ENCODE measurements at places on chromosomes 1 and 21.

- H3K4me3 ChIP-seq = no peak overlapping the region
- DNase-seq = no peak
- no peak overlapping the region for H3K27ac ChIP-seq
- H3K36me3 ChIP-seq = no peaks in the 10 kb centered on the region
- H3K4me1 ChIP-seq = peaks cover 9% of the 10 kb centered on the region
Measured at GRCh38 chr1:64757213-64757612, 12.3 kb downstream of the RAVER2 start.

GRCh38 chr21:44701023-44701400, 4.0 kb downstream of the KRTAP10-12 start:
- H3K4me1 ChIP-seq = no peaks in the 10 kb centered on the region
- no peaks in the 10 kb centered on the region for H3K36me3 ChIP-seq
- no peak overlapping the region for H3K27ac ChIP-seq
- H3K4me3 ChIP-seq = no peak overlapping the region
- H3K27me3 ChIP-seq = no peaks in the 10 kb centered on the region

DNA sequence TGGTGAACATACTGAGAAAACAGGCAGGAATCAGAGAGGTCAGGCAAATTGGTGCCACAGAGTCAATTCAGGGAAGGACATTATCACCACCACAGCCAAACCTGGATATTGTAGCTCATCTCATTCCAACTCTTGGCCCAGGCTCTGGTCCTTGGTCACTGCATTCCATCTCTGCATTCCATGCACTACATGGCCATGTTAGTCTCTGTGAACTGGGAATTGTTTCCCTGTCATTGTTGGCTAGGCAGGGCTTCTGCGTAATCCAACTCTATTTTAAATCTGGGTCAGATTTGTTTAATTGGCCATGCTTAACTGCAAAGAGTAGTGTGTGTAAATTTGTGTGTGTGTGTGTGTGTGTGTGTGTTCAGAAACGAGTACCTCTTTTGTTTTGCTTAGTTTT, 837.6 kb upstream of the ADAMTS5 start:
- no peaks in the 10 kb centered on the region for H3K27me3 ChIP-seq
- no peak overlapping the region for H3K27ac ChIP-seq

GRCh38 chr1:201213106-201213770, 22.6 kb downstream of the IGFN1 start:
- no peaks in the 10 kb centered on the region for H3K27me3 ChIP-seq
- H3K4me3 ChIP-seq = no peak overlapping the region
- no peaks in the 10 kb centered on the region for H3K36me3 ChIP-seq
- no peak overlapping the region for H3K27ac ChIP-seq
- DNase-seq = no peak
- no peaks in the 10 kb centered on the region for H3K4me1 ChIP-seq

DNA sequence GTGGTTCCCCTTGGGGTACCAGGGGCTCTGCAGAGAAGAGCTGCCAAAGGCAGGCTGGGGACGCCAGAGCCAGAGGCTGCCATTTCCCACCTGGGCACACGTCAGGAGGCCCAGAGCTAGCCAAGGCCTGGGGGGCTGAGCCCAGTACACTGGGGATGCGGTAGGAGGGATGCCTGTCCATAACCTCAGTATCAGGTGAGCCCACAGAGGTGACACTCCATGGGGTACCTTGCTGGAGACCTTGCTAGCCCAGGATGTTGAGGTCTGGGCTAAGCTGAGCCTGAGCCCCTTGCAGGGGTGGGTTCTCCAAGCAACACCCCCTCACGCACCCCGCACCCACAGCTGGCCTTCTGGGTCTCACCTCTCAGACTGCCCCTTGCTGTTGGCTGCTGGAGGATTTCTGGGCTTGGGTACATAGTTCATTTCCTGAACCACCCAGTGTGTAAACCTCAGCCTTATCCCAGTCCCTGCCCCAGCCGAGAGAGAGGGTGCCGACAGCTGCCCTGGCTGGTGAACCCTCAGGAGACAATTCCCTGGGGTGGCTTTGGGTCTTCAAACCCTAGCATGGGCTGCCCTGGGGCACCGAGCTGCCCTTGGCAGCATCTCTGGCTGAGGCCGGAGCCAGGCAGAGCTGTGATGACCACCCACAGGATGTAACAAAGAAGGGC, 92.5 kb upstream of the VAMP3 start:
- peaks cover 17% of the 10 kb centered on the region for H3K4me1 ChIP-seq
- no peak overlapping the region for H3K4me3 ChIP-seq
- H3K27me3 ChIP-seq = no peaks in the 10 kb centered on the region
- peak overlapping the region; percentile 71 for H3K27ac ChIP-seq
- DNase-seq = no peak

DNA sequence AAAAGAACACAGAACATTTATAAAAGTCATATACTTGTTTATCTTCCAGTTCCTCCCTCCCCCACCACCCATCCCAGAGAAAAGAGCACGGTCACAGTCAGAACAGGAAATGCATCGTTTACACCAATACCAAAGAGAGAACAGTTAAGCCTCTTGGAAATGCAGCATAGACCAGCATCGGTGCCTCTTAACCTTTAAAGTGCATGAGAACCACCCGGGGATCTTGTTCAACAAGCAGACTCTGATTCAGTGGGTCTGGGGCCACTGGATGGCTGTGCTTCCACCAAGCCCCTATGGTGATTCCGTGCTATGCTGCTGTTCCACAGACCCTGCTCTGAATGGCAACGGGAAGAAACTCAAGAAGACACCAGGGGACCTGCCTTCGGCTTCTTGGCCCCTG, 19.2 kb downstream of the FAM89A start:
- H3K36me3 ChIP-seq = no peaks in the 10 kb centered on the region
- H3K27ac ChIP-seq = peak overlapping the region; percentile 36
- peaks cover 17% of the 10 kb centered on the region for H3K4me1 ChIP-seq
- no peaks in the 10 kb centered on the region for H3K27me3 ChIP-seq
- H3K4me3 ChIP-seq = no peak overlapping the region
- DNase-seq = no peak

GRCh38 chr1:2402420-2402819, 9.9 kb downstream of the PEX10 start:
- H3K36me3 ChIP-seq = peaks cover 90% of the 10 kb centered on the region
- H3K4me3 ChIP-seq = no peak overlapping the region
- no peaks in the 10 kb centered on the region for H3K4me1 ChIP-seq

GRCh38 chr1:209840611-209841010, 12.8 kb downstream of the UTP25 start:
- H3K36me3 ChIP-seq = peaks cover 97% of the 10 kb centered on the region
- no peak overlapping the region for H3K4me3 ChIP-seq
- H3K4me1 ChIP-seq = no peaks in the 10 kb centered on the region
- no peak for DNase-seq
- no peak overlapping the region for H3K27ac ChIP-seq
